ENCODE measurements at places on chromosomes 6 and 20.

DNA sequence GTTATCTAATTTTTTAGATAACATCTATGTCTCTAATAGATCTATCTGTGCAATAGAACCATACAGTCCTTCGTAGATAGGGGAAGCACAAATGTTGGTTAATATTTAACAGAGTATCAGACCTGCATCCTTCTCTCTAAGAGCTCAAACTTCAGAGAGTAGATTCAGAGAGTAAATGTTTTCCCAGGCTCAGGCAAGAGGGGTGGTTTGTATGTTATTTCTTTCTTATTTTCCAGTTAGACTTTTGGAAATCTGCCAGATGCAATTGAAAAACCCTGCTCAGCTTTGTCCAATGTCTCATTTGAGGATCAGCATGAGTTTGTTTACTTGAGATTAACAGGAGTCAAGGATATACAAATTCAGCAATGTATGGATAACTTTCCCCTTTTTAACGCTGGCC is 361.9 kb downstream of the BCKDHB start:
- DNase-seq, result no peak

- no peak for DNase-seq
Observed at GRCh38 chr6:139337001-139337400, 37.4 kb downstream of the CITED2 start.

GRCh38 chr6:151067684-151068596 is 171.8 kb upstream of the AKAP12 start:
- peak; percentile 98 for DNase-seq

- DNase-seq, result no peak
Observed at GRCh38 chr20:37200376-37200775, 21.0 kb upstream of the MROH8 start.

GRCh38 chr20:63969838-63970713 is at the start of gene ZNF512B:
TSS of gene ZNF512B (minus strand) at chr20:63969930. CDS start at chr20:63967950, 1,980 bp downstream.
- no peak for DNase-seq

DNA sequence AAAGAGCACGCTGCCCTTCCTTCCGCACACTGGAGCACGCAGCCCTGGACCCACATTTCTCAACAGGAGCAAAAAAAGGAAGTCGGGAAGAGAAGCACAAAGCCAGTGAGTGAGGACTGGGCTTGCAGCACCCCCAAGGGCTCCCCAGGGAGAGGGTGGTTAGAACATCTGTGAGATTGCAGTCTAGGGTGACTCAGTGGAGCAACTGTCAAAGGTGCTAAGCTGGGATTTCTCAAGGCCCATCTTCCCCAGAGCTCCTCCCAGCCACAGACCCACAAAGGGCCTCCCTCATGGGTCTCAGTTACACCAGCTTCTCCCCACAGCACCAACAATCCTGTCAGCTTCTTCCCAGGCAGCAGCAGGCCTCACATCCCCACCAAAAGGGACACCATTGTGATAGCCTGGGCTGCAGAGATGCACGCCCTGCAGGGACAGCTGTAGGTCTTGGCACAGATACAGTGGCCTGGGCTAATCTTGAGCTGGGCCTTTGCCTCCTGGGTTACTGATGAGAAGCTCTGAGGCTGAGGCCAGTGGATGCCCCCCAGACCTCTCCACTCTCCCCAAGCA is 39.6 kb upstream of the CD93 start:
- no peak for DNase-seq

- no peak for DNase-seq
Observed at GRCh38 chr6:136720045-136720770, 72.1 kb downstream of the MAP3K5 start.

DNA sequence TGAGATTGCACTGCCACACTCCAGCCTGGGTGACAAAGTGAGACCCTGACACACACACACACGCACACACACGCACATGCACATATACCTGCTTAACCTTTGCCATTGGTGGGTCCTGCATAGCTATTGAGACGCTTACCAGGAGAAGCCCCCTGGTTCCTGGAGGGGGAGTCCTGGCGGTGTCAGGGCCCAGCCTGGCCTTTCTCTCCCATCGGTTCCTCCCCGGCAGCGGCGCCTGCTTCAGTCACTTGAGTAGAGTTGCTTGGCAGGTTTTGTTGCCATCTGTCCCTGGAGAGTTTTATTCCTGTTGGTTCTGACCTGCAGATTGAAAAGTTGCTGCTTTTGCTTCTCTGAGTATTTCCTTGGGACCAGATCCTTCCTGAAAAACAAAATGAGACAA is 20.6 kb upstream of the FAM209A start:
- DNase-seq, result no peak

DNA sequence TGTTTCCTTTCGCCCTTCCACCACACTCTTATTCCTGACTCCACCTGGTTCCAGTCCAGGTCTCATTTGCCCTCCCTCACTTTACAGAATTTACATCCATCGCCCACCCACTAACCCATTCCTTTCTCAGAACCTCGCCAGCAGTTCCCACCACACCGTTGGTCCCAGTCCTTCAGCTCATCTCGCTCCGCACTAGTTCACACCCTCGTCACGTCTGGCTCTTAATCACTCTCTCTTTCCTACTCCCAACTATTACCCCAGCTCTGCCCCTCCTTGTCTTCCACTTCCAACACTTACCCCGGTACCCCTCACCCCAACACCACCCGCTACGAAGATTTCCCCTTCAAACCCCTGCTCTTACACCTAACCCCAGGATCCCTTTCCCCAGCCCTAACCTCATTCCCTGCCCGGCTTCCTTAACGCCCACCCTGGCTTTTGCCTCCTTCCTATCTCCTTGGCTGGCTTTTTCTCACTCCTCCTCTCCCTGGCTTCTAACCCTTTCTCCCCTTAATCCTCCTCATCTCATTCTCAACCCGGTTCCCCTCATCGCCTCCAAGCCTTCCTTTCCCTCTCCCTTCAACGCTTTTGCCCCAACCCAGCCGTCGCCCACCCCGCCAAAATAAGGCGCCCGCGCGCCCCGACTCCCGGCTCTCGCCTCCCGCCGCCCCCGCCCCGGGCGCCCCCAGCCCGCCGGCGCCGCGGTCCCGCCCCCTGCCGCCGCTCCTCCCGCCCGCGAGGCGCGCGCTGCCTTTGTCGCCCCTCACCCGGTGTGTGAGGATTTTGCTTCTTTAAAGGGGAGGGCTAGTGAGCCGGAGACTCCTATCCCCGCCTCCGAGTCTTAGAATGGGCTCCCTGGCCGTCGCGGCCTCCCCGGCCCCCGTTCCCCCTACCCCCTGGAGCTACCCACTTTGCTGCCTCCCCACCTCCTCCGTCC is 542 bp downstream of the USP49 start:
- peak; percentile 11 for DNase-seq

DNA sequence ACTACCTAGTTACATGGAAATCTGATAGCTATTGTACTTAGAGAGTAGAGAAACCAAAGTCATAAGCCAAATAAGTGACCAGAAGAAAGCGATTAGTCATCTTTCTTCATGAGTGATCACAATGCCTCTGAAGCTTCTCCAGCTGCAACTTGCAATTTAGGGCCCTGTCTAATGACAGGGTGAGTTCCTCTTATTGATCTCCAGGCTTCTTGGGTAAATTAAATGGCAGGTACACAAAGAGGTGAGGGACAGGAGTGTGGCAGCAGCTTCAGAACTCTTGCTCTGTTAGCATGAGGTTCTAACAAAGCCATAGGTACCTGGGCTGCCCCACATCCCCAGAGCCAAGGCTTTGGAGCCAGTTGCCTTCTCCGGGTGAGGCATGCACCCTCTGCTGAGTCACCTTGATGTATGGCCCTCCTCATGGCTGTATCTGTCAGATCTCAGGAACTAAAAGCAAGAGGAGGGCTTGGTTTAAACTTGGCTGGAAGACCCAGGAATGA is 60.8 kb downstream of the PRDM1 start:
- peak; percentile 59 for DNase-seq

GRCh38 chr6:111379302-111379701 is 103.7 kb downstream of the REV3L start:
- no peak for DNase-seq

- DNase-seq, result no peak
Observed at GRCh38 chr6:40743690-40744446, 156.7 kb upstream of the LRFN2 start.

- no peak for DNase-seq
Observed at GRCh38 chr20:49602345-49603208, 34.6 kb upstream of the PTGIS start.

- peak; percentile 91 for DNase-seq
Observed at GRCh38 chr6:7312616-7313504, at the start of gene SSR1. TSS of gene SSR1 (minus strand) at chr6:7313199. CDS start at chr6:7313120, 79 bp downstream.

DNA sequence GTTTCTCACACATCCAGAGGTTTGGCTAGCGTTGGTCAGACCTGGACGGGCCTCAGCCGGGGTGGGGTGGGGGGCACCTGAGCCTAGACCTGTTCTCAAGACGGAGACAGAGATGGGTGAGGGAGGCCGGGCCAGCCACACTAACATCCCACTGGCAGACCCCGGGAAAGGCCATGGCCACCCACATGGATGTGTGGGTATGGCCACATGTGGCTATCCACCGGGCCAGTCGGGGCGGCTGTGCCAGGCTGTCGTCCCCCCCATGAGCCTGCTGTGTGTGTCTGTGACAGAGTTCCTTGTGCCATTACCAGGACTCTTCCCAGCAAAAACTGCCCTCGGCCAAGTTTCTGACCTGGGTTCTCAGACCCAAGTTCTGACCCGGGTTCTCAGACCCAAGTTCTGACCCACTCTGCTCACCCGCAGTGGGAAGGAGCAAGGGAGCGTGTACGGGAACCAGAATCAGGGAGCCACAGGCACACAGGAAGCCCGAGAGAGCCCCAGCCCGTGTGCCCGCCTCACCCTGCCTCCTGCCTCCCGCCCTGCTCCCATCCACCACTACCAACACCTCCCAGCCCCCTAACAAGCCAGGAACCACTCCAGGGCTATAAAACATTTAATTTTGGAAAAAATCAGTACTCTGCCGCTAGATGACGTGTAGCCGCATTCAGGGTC is 255.5 kb downstream of the TAF4 start:
- no peak for DNase-seq

DNA sequence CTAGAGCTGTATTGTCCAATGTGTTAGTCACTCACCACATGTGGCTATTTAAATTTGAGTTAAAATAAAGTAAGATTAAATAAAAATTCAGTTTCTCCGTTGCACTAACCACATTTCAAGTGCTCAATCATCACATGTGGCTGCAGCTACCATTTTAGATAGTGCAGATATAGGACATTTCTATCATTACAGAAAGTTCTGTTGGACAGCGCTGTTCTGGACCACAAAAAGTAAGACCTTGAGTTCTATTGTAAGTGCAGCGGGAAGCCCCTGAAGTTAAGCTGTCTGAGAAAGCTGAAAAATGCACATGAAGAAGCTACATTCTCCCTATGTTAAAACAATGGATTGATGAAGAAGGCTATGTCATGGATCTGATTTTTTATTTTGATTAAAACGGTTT is 1.1 kb downstream of the ORC3 start:
- DNase-seq, result peak; percentile 9

DNA sequence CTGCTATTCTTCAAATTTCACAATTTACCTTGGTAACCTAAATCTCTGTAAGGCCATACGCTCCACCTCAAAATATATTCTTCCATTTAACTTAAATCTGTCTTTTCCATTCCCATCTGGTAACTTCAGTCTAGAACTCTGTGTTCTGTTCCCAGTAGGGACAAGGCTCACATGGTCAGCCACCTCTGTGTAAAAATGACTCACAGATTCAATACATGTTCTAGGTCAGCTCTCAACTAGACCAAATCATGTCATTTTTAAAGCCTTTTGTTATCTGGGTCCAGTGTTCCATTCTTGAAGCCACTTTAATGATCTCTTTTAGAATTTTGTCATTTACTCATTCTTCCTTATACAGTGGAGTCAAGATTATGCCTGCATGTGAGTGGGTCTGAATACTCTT is 315.6 kb upstream of the CITED2 start:
- DNase-seq, result no peak

GRCh38 chr6:169866140-169866534 is 114.7 kb downstream of the ERMARD start:
- no peak for DNase-seq

- no peak for DNase-seq
Observed at GRCh38 chr6:93323630-93324029, 95.7 kb downstream of the EPHA7 start.

DNA sequence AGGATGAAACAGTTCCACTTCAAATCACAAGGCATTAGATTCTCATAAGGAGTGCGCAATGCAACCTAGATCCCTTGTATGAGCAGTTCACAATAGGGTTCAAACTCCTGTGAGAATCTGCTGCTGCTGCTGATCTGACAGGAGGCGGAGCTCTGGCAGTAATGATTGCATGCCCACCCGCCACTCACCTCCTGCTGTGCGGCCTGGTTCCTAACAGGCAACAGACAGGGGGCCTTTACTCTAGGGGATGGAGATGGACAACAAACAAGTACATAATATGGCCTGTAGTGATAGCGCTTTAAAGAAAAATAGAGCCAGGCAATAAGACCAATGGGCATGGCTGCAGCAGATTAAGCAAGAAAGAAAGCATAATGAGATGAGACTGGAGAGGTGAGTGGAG is 2.7 kb upstream of the TBC1D22B start:
- DNase-seq, result no peak

GRCh38 chr6:44896701-44897100 is 431.4 kb upstream of the RUNX2 start:
- DNase-seq, result no peak

DNA sequence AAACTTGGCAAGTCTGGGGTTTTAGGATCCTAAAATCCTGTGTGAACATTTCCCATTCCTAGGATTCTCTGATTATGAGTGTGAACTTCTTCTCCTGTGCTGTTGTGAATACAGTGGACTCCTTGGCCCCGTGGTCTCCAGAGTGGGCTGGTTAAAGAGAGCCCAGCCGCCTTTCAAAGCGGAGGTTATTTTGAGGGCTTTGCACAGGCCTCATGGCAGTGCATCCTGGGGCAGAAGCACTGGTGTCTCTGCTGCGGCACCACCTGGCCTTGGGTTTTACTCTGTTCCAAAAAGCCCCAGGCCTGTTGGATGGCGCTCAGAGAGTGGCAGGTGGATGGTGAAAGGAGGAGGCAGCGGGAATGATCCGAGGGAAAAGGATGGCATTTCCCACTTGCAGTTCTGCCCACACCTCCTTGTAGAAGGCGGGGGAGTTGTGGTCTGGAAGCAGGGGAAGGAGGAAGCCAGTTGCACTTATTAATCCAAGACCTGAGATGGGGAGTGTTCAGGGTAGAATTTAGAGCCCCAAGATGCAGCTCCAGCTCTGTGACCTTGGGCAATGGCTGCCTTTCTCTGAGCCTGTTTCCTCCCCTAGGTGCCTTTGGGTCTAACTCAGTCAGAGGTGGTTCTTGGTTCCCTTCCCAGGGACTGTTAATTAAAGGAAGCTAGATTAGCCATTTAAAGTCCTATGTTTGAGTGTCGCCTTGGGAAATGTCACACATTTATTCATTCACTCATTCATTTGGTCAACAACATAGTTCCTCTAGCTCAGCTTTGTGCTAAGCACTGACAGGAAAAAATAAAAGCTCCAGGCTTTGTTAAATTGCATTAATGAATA is 22.4 kb downstream of the MMP24 start:
- DNase-seq, result peak; percentile 38

DNA sequence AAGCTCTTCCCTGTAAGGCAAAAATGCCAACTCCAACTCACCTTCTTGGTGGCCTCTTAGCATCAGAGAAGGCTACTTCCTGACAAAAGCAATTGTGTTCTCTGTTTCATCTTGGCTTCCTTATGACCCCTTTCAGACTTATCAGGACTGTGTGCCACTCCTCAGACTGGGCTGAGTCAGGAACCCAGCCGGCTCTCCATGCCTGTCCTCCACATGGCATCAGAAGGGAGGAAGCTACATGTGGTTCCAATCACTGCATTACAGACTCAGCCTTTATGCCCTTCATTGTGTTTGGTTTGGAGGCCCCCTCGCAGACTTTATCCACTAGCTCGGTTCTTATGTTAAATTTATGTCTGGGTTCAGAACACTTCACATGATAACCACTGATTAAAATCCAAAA is 142.5 kb downstream of the SLC24A3 start:
- no peak for DNase-seq

- no peak for DNase-seq
Observed at GRCh38 chr6:81634155-81634880, 118.2 kb downstream of the TENT5A start.

All from astrocyte (in vitro differentiated cells and primary cell).